ENCODE measurements at places on chromosomes 5 and 9.

GRCh38 chr9:133515240-133515610, 9.5 kb downstream of the MYMK start:
- DNase-seq = no peak

GRCh38 chr9:120579139-120580050, 572 bp downstream of the CDK5RAP2 start:
- DNase-seq = no peak

GRCh38 chr9:17063535-17064135, 71.2 kb upstream of the CNTLN start:
- peak; percentile 41 for DNase-seq

DNA sequence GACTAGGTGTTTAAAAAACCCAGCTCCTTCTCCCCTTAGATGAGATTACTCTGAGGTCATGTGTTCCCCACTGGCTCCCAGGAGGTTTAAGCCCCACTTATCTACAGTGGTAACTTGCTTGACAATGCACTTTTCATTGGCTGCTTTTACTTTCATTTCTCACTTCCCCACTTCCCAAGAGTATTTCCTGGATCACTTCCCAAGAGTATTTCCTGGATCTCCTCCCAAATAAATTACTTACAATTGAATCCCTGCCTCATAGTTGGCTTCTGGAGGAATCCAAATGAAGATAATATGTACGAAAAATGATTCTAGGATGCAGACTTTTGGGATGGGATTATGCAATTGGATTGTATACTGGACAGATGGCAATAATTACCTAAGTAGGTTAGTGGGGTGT, 47.1 kb upstream of the CHSY3 start:
- DNase-seq = no peak
